Activated naive CD4-positive, alpha-beta T cell treated with anti-CD3 and anti-CD28 coated beads for 36 hours (primary cell): ENCODE measurements at places on chromosomes 11 and 22.

- DNase-seq, result no peak
Measured at GRCh38 chr11:92843455-92843854, 126.0 kb upstream of the MTNR1B start.

DNA sequence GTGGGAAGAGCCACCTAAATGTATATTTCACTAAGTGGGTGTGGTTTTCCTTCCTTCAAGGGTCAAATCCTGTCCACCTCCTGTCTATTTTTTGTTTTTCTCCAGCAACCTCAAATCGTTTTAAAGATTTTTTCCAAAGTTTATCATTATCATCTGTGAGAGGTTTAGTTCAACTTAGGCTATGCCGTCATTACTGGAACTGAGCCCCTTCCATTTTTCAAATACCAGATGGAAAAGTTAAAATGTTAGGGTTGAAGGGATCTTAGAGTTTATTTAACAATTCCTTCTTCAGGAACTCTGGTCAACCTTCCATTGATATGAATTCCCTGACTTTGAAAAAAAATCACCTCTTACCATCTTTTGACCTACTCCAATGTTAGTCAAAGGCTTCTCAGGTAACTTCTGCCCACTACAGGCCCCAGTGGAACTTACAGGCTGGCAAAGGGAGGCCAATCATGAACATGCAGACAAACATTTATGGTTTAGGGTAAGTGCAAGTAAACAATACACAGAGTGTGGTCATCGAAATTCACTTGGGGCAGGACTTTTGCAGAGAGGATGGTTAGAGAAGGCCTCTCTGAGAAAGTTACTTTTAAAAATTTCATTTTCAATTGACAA is 45.2 kb downstream of the SYN3 start:
- DNase-seq, result no peak

- DNase-seq, result no peak
Measured at GRCh38 chr11:37184326-37184725, 586.3 kb upstream of the RAG2 start.

- no peak for DNase-seq
Measured at GRCh38 chr11:79676396-79676795, 235.6 kb upstream of the TENM4 start.

- DNase-seq, result peak; percentile 63
Measured at GRCh38 chr22:40216041-40216756, 38.5 kb downstream of the TNRC6B start.

DNA sequence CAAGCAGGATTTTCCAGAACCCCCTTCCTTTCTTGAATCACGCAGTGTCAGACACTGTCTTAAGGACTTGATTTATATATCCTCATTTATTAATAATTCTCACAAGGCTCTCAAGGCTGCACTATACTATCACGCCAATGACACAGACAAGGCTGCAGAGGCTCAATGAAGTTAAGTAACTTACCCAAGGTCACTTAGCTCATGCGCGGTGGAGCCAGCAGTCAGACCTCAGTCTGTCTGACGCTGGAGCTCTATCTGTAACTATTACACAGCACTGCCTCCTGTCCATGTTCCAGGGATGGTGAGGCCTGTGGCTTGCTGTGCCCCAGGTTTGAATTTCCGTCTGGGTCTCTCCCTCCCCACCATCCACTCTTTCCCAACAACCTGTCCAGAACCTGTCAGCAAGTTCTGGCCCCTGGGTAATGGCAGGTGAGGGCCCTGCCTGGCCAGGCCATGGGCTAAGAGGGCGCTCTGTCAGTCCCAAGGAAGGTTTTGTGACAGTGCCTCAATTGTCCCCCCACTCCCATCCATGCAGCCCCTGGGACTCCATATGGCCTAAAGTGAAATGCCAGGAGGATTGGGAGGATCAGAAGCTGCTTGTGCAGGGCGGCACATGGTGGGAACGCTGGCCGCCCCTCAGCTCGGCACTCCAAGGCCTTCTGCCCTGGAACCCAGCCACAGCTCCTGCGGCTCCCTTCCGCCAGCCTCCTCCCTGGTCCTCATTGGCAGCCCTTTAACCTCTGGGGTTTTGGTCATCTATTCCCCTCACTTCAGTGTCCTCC is 8.6 kb downstream of the KCNC1 start:
- no peak for DNase-seq

DNA sequence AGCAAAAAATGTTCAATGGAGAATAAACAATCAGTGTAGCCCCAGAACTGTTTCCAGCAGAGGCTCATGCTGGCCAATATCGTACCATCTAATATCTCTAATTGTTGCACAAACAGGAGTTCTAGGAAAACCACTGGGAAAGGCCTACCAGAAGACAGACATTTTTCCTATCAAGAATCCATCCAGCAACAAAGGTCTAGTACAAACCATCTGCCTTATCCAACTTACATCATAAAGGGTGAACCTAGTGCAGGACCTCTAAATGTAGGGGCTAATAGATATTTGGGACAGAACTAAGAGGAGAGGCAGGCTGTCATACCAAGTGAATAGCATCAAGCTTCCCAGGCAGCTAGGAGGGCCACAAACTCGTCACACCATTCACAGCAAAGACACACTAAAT is 18.7 kb downstream of the PAX6 start:
- no peak for DNase-seq

DNA sequence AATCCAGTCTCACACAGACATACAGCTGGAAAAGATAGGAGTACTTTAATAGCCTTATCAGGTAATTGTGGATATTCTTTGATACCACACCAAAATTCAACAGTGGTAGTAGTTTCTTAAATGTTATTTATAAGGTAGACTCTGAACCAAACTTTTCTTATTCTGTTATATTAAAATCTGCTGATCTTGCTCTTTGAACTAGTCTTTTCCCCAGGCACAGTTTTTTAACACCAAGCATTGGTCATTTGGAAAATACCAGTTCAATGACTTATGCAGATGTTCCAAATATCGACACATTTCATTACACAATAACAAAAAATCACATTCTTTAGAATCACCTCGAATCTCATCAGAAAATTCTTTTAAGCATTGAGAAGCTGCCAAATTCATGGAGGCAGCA is 7.6 kb downstream of the TRIM66 start:
- DNase-seq, result no peak

DNA sequence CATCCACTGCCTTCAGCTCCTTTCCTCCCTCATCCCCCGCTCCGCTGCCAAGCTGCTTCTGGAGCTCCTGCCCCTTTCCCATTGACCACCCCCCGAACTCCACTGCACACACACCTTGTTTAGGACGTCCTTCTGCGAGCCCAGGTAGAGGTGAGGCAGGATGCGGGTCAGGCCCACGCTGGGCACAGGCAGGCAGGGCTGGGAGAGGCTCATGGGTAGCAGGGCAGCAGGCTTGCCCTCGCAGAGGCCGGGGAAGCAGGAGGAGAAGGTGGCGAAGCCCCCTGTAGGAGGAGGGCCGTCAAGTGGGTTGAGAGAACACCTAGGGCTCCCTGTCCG is 13.3 kb downstream of the DUSP8 start:
- no peak for DNase-seq

DNA sequence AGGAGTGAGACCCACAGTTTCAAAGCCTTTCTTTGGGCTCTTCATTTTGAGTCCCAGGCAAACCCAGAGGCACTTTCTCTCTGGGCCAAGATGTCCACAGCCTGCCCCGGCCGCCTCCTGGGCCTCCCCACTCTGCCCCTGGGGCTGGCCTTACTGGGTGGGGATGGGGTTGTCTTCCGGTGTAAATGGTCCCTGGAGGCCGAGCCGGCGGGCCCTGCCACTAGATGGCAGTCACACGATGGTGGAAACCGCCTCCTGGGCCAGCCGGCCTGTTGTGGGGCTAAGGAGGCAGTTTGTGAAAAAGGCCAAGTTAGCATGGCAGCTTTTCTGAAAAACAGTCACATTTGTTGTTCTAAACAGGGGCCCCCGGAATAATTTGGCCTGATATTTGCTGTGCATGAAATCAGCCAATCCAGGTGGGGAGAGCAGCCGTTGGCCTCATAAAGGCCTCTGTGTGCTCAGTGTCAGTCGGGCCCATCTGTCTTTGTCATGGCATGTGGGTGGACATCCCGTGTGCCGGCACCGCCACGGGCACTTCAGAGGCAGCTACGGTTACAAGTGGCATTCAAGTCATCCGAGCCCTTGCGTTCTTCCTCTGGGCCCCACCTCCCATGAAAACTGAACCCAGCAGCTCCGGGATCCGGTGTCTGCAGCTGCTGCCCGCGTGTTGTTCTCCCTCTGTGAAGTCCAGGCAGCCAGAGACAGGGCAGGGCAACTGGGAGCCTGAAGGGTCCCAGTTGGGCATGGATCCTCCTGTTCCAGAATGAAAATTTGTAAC is 6.5 kb downstream of the MRPL23 start:
- DNase-seq, result peak; percentile 4

- no peak for DNase-seq
Measured at GRCh38 chr11:117565709-117566108, 231.3 kb downstream of the DSCAML1 start.

GRCh38 chr11:67780056-67780455 is 105.6 kb upstream of the ALDH3B2 start:
- no peak for DNase-seq

GRCh38 chr11:121870206-121871045 is 245.6 kb downstream of the BLID start:
- no peak for DNase-seq

GRCh38 chr11:69422645-69423044 is 58.8 kb upstream of the LINC01488 start:
- DNase-seq, result no peak

DNA sequence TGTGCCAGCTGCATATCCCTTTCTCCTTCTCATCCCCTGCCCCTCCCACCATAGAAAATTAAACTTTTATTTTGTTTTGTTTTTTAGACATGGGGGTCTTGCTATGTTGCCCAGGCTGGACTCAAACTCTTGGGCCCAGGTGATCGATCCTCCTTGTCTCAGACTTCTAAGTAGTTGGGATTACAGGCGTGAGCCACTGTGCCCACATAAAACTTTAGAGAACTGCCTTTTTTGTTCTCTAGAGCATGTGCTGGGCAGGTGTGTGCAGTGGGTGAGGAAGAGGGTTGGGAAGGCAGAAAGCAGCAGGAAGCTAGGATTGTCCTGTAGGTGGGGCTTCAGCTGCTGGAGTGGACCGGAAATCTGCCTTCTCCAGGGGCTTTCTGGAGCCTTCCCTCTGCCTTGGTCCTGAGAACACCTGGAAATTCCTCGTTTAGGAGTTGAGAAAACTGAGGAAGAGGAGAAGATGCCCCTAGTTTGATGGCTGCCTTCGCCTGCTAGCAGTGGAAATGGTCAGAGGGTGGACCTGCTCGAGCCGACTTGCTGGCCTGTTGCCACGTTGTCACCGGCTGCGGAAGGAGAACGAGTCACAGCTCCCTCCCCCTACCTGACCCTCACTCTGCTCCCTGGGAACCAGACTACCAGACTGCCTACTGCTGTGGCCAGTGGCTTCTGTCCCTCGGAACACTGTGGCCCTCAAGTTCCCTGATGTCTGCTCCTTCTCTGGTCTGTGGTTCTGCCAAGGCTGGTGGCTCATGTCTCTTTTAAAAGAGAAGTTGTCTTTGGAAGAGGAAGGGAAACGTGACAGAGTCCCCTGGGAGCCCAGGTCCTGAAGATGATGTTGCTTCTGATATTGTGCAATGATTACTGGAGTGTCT is 4.0 kb downstream of the ST14 start:
- no peak for DNase-seq

GRCh38 chr22:17853073-17853472 is 78.8 kb upstream of the BID start:
- DNase-seq, result no peak

- no peak for DNase-seq
Measured at GRCh38 chr11:61460986-61461385, 31.1 kb downstream of the SDHAF2 start.

DNA sequence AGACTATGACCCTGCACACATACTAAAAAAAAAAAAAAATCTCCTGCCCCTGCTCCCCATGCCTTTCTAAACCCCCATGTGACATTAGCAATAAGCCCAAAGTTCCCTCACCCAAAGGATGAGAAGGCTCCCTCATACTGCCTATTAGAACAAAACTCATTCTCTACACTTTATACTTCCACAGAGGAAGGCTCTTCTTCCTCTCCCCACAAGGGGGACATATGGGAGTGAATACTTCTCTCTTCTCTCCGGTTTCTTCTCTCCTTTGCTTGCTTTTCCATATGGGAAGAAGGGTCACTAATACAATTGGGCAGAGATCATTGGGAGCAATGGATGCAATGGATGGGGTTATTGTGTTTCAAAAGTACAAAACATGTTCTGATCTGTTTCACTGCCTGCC is 3.3 kb downstream of the OR52L1 start:
- no peak for DNase-seq

GRCh38 chr11:2775083-2775625 is 75.4 kb upstream of the KCNQ1OT1 start:
- DNase-seq, result no peak

DNA sequence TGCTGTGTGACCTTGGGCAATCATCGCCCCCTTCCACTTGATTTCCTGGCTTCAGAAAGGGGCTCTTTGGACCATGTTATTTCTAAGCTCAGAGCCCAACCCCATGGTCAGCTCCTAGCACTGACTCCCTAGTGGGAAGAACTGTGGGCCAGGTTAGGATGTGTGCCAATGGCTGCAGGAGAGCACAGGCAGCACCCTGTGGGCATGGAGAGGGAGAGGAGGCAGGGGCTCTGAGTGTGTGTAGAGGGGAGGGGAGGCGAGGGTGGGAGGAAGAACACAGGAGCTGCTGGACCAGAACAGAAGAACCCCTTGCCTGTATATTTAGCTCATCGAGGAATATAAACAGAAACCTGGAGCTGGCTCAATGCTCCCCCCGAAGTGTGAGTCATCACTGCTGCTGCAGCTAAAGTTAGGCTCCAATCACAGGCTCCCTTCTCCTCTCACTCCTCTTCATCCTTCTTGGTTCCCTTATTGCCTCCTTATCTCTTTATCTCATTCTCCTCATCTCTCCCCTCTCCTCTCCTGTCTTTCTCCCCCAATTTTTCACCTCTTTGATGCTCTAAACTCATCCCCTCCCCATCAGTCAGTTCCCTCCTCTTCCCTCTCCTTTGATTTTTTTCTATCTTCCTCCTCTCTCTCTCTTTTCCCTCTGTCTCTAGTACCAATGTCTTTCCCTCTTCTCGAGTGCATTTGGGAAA is 14.5 kb upstream of the RPS19BP1 start:
- DNase-seq, result no peak

DNA sequence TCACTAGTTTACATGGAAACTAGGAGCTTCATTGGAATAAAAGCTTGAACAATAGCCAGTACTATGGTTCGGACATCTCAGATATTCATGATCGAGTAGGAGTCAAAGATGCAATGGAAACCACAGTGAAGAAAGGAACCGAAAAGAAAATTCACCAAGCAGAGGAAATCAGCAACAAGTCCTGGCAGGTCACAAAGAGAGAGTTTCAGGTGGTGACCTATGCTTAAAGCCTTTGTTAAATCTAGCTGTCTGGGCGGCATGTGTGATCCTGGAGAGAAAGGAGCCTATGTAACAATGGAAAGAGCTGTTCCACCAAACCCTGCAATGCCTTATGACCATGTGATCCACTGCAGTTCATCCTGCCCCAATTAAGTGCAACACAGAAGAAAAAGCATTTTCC is 68.9 kb upstream of the POU2AF2 start:
- no peak for DNase-seq
